ENCODE measurements at places on chromosomes 3 and 15.

DNA sequence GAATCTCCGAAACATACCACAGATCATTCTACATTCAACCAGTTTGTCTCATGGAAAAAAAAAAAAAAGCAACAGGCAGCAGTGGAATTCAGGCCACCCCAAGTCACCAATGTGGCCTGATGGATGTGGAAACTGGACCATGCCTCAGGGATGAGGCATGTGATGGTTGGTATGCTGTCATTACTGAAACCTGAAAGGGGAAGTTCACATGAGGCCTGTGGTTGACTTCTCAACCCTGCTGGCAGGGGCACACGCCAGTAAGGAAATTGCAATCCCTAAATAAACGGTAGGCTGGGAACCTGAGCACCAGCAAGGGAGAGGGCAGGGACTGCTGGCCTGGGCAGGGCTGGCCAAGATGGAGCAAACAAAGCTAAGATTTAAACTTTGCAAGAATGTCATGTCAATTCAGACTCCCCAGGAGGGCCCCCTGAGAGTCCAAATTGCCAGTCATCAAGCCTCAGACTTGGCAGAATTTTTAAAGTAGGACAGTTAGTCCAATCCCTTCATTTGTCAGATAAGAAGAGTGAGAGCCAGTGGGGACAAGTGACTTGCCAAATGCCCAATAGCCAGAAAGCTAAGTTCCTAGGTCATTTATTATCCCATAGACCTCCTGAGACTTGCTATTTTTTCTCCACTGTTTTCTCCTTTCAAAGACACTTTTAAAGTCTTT, 310.4 kb downstream of the ERC2 start:
- DNase-seq: no peak

DNA sequence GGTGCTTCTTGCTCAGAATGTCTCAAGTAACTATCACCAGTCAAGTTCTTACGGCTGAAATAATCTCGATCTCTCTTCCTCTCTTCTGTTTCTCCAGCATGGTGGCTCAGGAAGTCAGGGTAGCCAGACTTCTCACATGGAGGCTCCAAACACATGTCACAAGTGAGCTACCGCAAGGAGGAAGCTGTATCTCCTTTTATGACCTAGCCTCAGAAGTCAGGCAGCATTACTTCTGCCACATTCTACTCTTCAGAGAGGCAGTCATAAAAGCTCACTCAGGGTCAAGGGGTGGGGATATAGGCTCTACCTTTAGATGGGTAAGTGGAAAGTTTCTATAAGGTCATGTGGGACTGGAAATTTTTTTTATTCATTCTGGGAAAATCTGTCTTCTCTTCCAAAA, 86.6 kb upstream of the NEO1 start:
- no peak for DNase-seq

DNA sequence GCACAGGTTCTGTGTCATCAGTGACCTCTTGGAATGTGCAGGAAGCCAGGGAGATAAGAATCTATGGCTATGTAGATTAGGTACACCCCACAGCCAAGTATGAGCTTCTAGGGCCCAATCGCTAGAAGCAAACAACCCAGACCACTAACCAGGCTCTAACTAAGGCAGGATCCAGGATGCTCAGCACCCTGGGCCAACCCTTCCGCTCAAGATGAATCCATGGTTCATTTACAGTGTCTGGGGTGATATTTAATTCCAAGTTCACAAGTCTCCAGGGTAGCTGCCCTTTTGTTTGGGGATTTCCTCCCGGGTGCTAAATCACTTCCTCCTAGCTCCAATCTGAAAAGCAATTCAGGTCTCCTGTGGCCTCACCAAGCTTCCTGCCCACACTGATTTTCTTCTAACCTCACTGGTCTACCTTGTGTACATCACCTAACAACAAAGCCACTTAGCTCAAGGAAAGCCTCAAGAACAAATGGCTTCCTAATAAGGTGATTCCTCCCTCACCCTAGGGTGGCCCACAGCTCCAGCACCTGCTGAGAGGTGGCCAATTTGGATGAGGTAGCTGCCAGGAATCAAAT, 2.4 kb downstream of the EHD4 start:
- no peak for DNase-seq

GRCh38 chr3:7841451-7841850, 660.2 kb upstream of the LMCD1 start:
- no peak for DNase-seq

DNA sequence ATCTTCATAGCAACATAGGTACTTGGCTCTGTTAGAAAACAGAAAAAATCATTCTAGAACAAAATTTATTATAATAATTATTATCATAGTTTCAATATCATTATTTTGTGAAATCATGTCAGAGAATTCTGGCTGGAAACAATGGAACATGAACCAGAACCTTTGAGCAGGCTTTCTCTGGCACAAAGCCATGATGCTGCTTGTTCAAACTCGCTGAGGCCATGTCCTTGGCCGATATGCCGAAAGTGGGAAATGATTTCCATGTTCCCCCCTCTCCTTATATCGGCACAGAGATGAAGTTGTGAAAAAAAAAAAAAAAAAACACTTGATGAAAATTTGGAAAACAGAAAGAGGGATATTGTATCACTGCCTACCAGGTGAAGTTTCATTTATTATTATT, 49.0 kb upstream of the MRPL3 start:
- no peak for DNase-seq

DNA sequence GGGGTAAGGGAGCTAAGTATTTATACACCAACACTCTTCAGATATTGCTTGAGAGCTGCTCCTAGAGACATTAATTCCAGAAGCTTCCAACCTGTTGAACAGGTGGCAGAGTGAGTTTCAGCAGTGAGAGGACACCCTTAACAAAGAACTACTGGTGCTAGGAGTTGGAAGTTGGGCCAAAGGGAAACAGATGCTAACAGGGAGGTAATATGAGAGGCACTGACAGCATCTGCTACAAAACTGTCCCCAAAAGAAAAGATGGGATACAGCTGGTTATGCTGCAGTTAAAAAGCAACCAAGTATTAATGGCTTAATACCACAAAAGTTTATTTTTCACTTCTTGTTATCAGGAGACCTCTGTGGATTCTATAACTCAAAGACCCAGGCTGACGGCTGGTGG, 104.5 kb upstream of the SATB1 start:
- DNase-seq: no peak

- DNase-seq: no peak
These were observed 37.7 kb upstream of the TMEM45A start for GRCh38 chr3:100454677-100455076.

DNA sequence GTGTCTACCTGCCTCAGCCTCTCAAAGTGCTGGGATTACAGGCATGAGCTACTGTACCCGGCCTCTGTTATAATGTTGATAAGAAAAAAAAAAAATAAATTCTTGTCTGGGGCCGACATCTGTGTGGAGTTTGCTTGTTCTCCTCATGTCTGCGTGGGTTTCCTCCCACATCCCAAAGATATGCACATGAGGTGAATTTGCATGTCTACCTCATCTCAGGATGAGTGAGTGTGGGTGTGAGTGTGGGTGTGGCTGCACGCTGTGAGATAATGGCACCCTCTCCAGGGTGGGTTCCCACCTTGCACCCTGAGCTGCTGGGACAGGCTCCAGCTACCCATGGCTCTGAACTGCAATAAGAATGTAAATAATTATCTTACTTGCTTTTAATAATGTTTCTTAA, 25.9 kb upstream of the UACA start:
- DNase-seq: no peak

DNA sequence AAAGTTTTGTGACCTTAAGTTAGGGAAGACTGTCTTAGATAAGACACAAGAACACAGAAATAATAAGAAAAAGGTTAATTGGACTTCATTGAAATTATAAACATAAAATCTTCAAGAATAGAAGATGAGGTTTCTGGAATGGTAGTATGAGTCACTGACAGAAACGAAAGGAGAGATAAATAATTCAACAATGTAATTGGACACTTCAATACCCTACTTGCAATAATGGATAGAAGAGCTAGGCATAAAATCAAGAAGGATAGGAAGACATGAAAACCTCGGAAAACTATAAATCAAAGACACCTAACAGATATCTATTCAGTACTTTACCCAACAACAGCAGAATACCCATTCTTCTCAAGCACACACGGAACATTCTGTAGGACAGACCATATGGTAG, 15.9 kb upstream of the MFSD1 start:
- DNase-seq: no peak

GRCh38 chr3:148643389-148643840, 54.3 kb upstream of the AGTR1 start:
- no peak for DNase-seq

DNA sequence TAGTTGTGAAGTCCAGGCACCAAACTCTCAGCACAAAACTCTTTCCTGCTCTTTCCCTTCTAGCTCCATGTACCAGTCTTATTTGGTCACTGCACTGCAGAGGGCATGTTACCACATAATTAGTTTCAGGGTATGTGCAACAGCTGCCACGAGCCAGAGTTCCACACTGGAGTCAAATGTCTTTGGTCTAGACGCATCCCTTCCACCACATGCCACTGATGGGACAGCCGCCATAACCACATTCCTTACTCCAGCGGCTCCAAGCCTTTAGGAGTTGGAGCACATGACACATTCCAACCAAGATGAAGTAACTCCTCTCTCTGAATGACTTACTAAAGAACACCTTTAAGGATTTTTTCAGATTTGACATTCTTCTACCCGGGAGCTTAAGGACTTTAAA, 153.4 kb downstream of the ERC2 start:
- no peak for DNase-seq

DNA sequence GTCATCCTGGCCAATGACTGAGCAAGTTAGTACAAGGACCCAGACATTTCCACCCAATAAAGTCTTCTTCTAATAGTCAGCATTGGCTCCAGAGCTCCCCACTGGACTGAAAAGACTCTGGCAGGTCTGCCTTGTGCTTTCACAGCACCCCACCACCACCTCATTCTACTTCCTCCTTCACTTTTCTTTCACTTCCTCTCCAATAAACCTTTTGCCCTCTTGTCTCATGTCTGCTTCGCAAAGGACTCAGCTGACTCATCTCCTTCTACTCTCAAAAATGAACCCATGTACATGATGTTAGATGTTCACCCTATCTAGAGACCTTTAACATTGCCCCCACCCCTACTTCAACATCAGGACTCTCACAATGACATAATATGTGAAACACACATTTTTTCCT, 181.0 kb upstream of the PPP2R3A start:
- DNase-seq: no peak

- DNase-seq: no peak
These were observed 22.9 kb upstream of the THUMPD3 start for GRCh38 chr3:9339761-9340471.

DNA sequence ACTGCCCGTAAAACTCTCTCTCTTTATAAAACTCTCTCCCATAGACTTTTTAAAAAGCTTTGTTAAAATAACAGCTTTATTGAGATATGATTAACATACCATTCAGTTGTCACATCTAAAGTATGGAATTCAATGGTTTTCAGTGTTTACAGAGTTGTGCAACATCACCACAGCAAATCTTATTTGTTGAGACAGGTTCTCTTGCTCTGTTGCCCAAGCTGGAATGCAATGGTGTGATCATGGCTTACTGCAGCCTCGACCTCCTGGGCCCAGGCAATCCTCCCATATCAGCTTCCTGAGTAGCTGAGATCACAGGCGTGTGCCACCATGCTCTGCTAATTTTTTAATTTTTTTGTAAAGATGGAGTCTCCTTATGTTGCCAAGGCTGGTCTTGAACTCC, 35.9 kb upstream of the TRAK1 start:
- no peak for DNase-seq

GRCh38 chr3:107461721-107462120, 61.0 kb upstream of the BBX start:
- DNase-seq: no peak

GRCh38 chr15:36844534-36844998, 255.8 kb downstream of the MEIS2 start:
- no peak for DNase-seq

- no peak for DNase-seq
These were observed 7.6 kb downstream of the SMAD3 start for GRCh38 chr15:67072958-67073357.

GRCh38 chr15:74050127-74050526, 32.2 kb downstream of the GOLGA6A start:
- DNase-seq: no peak

DNA sequence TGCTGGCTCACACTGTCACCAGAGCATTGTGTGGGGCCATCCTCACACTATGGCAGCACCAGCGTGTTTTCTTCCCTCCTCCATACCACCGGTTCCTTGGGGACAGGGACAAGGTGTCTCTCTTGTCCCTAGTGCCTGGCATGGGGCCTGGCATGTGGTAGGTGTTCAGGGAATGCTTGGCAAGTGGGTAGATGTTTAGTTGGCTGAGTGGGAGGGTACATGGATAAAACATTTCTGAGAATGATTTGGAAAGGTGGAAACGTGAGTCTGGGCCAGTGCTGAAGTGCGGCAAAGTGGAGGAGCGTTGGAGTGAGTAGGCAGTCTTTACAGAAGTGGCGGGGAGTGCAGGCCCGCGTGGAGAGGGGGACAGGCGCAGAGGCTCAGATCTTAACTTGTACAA, 15.0 kb downstream of the SNAPC5 start:
- no peak for DNase-seq

GRCh38 chr3:13018561-13019242, 54.5 kb downstream of the IQSEC1 start:
- DNase-seq: no peak

DNA sequence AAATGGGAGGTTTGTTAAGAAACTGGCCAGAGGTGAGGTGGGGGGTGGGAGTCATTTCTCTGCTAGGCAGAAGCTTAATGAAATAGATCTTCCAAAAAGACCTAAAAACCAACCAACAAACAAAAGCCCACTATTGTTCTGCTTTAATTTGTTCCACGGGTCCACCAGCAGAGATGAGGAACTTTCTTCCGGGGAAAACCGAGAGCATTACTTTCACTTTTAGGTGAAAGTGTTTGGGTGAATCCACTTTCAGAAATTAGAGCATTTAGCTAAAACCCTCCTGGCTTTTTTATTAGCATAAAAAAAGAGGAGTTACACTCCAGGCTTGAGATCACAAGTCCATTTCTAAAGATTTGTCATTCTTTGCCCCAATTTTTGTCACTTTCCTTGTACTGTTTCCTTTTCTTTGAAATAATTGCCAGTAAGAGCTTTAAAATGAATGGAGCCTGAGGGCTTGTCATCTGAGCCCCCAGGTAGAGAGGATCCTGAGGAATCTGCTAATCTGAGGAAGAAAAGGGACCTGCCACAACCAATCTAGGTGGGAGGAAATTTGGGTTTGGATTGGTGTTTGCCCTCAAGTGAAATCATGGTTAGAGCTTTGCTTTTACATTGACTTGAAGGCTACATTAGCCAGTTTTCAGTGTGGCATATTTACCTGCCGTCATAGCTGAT, 667.6 kb downstream of the NAALADL2 start:
- no peak for DNase-seq

GRCh38 chr15:70488002-70488605, 275.3 kb downstream of the UACA start:
- DNase-seq: no peak

DNA sequence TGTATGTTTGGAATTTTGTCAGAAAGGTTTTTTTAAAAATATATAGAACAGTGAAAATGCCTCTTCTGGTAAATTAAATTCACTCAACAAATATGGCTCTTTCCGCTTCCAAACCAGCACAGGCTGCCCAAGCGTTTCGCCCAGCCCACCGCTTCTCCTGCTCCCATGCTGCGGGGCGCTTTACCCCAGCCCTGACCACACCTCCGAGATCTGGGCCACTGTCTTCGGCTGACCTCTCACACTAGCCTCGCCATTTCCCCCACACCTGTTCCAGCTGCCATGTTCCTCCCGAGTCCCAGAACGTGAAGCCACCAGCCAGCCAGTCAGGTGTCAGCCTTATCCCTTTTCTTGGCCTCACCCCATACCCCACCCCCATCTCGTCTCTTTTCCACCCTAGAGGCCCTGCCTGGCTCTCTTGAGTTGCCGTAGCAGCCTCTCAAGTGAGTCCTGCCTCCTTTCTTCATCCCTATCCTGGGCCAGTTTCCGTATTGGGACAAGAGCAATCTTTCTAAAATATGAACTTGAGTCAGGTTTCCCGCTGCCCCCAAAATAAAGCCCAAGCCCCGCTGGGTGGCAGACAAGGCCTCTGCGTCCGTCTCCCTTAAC, 46.5 kb downstream of the SLC12A8 start:
- DNase-seq: no peak
